Putamen (tissue), 1 donor: ENCODE measurements at places on chromosomes 6 and 20.

DNA sequence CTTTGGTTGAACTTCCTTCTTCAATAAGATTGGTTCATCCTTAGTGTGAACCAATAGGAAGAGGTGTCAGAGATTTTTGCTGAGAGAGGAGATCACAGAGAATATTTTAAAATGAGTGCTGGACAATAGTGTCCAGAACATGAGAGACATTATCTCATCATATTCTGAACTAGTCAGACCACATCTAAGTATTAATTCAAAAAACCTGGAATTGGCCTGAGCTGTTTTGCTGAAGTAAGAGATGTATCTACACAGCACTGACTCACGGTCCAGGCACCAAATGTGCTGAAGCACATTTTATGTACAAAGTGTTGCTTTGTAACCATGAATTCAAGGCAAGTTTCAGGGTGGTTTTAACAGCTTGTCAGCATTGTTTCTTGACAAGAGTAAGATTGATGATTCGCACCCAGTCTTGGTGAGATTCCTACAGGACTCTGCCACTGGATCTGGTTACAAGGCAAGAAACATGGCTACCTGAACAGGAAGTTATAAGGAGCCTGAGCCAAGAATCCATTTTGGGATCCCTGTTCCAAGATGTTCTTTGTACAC lies 178.2 kb upstream of the HEY2 start:
- no peak for DNase-seq

DNA sequence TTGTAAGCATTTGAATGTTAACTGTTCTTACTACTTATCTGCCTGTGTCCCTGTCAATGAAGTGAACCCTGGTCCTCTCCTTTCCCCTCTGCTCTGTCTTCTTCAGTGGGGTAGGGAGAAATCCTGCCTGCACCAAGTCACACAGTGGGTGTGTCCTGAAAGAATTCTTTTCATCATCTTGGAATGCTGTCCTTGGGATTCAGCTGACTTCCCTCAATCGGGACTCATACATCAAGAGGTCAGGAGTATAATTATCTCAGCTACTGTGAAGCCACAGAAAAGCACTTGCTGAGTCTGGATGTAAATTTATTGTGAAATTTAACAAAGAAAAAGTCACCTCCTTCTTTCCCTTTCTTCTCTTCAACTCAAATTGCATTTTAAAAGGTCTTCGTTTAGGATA lies 328.5 kb downstream of the SOX4 start:
- no peak for DNase-seq

GRCh38 chr20:55978550-55978949 lies 26.8 kb downstream of the CBLN4 start:
- DNase-seq: no peak

DNA sequence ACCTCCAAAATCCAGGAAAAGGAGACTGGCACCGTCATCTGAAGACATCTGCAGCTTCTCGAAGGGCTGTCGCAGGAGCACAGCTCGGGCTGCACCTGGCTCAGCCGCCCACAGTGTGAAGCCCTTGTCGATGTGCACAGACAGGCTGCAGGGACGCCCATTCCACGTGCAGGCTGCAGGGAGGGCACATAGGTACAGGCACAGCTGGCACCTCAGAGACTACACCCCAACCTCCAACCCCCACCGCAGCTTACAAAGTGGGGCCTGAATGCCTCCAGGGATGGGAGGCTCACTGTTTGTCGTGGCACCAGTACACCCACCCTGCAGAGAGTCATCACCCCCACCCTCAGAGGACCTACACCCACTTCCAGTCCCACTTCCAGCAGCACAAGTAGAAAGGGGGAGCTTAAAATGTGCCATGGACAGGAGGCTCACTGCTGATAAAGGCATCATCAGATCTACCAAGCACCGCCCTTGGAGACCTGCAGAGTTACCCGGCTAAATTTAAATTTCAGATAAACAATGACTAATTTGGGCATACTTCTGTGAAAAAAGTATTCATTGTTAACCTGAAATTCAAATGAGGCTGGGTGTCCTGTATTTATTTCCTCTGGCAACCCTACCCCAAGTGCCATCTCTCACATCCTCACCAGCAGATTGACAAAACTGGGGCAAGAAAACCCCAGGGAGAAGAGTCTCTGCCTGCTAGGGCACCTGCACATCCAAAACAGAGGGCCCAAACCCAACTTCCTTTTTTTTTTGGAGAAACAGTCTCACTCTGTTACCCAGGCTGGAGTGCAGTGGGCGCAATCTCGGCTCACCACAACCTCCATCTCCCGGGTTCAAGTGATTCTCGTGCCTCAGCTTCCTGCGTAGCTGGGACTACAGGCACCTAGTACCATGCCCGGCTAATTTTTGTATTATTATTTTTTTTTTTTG lies 7.7 kb upstream of the CDK5RAP1 start:
- DNase-seq: peak; percentile 64

- DNase-seq: no peak
Measured at GRCh38 chr6:135212935-135213334, 31.8 kb downstream of the MYB start.

DNA sequence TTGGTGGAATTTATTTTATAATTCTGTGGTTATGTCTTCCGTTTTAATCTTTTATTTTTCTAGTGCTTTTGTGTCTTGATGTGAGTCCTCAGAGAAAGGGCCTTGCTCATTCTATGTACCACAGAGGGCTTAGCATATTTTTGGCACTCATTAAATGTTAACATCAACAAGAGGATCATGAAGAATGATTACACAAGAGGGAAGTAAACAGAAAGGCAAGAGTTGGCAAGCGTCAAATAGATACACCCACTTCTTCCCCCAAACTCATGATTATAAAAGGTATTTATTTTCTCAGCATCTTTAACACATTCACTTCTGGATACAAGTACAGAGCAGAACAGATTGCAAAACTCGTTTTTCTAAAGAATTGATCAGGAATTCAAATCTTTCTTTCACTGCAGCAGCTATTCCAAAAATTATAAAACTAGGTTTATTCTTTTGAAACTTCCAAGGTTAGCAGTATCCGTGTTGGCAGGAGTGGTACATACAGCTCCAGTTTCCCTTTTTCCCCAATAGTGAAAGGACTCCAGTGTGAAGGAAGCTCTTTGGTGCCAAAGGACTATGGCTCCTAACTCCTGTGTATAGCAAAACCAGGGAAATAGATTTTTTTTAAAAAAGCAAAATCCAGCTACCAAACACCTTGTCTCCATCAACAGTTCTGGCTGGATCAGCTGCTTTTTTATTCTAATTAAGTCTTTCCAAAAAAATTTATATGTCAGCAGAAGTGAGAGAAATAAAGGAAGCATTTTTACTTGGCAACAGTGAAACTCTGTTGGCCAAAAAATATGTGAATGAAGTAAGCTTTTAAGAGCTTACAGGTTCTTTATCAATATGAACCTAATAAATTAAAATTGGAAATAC lies 221.9 kb downstream of the ADGRG6 start:
- DNase-seq: no peak

DNA sequence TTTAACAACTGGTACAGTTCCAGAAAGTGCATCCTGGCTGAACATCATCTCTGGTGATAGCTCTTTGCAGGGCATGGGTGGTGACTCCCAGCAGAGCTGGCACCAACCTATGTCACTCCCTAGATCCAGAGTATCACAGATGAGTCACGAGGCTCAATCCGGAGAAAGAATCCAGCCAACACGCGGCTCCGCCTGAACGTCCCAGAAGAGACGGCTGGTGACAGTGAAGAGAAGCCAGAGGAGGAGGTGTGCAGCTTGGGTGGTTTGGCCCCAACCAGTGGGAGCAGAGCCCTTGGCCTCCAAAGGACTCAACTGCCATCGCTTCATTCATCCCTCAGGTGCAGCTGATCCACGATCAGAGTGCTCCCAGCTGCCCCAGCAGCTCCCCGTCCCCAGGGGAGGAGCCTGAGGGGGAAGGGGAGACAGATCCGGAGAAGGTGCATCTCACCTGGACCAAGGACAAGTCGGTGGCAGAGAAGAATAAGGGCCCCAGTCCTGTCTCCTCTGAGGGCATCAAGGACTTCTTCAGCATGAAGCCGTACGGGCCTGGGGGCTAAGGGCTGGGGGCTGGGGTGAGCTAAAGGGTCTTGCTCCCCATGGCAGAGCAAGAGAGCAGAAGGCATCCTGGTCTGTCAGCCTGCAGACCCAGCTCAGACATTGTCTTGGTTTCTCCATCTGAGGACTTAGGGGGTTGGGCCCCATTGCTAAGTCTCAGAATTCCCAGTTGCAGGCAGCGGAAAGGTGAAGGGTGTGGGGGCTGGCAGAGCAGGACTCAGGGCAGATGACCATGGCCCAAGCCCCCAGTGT lies 27.2 kb downstream of the SLC12A5 start:
- peak; percentile 64 for DNase-seq

GRCh38 chr6:84052204-84052882 lies 18.8 kb downstream of the MRAP2 start:
- no peak for DNase-seq

DNA sequence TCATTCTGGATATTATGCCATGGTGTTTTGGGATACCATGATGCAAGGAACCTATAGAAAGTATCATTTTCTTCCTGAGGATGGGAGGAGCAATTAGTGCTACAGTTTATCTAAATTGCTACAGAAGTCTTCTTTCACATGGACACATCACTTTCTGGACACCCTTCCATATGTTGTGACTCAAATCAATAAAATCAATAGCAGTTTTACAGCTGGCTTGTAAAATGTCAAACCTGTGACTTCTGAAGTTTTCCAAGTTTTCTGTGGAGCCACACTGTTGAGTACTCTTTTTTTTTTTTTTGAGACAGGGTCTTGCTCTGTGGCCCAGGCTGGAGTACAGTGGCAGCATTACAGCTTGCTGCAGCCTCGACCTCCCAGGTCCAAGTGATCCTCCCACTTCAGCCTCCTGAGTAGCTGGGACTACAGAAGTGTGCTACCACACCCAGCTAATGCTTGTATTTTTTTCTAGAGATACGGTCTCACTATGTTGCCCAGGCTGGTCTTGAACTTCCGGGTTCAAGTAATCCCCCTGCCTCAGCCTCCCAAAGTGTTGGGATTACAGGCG lies 24.1 kb upstream of the CD2AP start:
- DNase-seq: no peak

- DNase-seq: no peak
Measured at GRCh38 chr6:97923249-97923648, 640.2 kb upstream of the MMS22L start.

- DNase-seq: no peak
Measured at GRCh38 chr6:122202576-122203137, 196.8 kb upstream of the HSF2 start.

DNA sequence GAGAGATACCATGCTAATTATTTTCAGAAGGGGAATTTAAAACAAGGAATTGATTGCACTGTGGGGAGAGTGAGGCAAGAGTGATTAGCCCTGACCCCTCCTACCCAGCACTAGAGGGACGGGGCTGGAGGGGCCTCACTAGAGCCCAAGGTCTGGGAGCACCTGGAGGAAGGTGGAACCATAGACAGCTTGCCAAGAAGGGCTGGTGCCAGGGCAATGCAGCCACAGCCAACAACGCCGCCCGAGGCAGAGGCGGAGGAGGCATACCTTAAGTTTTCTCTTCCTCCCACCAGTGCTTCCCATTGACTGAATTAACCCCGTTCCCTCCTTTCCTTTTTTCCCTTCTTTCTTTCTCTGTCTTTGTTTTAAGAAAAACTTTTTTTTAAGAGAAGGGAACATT lies 40.0 kb downstream of the IYD start:
- DNase-seq: no peak

GRCh38 chr6:6546318-6547109 lies 42.0 kb upstream of the LY86 start:
- DNase-seq: no peak
